ENCODE measurements at places on chromosomes 2 and 18.
A peak's percentile ranks its signal among the peaks of the same experiment; 100 is the strongest.

DNA sequence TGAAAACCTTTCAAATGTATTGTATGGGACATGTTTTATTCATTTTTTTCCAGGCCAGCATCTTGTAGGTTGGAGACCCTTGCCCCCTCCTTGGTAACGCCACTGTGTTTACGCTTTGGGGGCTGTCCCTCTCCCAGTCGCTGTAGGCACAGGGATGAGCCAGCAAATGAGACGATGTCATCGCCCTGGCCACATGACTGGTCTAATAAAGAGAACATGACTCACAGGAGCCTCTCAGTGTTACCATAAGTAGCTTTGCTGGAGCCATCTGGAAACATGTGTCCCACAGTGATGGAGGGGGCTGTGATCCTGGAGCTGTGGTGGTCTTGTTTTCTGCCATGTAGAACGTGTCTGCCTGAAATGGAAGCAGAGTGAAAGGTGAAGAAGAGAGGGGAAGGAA, 78.9 kb downstream of the CD8B2 start:
- DNase-seq: peak; percentile 45

DNA sequence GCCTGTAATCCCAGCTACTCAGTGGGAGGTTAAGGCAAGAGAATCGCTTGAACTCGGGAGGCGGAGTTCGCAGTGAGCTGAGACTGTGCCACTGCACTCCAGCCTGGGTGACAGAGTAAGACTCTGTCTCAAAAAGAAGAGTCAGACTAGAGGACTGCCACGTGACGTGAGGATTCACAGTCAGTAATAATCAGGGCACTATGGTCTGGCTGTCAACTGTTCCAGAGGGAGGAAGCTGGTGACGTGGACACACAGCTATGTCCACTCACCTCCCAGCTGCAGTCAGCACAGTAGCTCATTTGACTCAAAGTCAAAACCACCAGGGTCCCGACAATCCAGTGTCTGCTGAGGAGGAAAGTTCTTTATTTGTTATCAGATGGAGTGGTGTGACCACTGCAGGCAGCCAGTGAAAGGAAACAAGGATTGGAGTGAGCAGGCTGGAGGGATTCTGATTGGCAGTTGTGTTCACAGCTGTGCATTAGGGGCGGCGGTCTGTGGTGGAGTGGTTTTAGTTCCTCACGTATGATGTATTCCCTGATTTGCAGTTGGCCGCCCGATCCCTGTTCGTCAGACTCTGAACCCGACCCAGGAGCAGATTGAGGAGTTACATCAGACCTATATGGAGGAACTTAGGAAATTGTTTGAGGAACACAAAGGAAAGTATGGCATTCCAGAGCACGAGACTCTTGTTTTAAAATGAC, 37.9 kb downstream of the MOGAT1 start:
- peak; percentile 93 for DNase-seq

- DNase-seq: no peak
Measured at GRCh38 chr2:54364409-54364808, 91.7 kb upstream of the SPTBN1 start.

DNA sequence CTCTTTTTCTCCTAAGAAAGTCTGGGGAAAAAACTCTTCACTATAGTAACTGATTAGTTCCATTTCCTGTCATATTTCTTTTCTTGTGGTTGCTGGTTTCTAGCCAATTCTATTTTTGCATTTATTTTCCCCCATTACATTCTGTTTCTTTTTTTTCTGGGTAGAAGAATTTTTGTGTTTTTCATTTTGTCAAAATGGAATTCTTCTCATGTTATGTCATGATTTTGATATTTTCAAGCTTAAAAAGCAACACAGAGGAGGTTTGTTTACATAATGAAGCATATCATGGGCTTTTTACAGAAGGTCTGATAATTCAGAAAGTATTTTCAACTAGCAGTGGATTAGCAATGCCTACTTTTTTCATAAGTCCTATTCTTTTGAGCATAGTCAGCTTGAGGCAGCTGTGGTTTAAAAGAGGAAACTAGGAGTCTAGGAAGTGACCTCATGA, 102.0 kb downstream of the MAP2 start:
- no peak for DNase-seq

- no peak for DNase-seq
Measured at GRCh38 chr2:48572816-48573215, 42.9 kb downstream of the STON1 start.

GRCh38 chr2:165681841-165682240, 112.2 kb downstream of the GALNT3 start:
- peak; percentile 63 for DNase-seq

DNA sequence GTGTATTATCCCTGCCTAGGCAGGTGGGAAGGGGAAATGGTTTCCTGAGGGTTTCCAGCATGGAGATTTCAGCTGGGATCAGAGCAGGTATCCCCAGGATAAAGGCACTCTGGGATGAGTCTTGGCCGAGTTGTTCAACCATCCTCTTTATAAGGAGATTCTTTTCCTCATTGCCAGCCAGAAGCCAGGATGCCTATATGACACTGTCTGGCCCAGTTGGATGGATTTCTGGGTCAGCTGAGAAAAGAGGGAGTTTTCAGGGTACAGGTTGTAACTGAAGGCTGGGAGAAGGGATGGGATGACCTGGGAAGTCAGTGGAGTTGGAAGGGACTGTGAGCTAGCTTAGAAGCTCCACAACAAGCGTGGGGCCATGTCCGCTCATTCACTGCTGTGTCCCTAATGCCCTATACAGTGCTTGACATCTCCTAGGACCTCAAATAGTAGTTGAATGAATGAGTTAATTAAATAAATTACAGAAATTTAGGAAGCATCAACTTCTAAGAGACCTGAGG, 8.3 kb downstream of the RHOB start:
- no peak for DNase-seq

DNA sequence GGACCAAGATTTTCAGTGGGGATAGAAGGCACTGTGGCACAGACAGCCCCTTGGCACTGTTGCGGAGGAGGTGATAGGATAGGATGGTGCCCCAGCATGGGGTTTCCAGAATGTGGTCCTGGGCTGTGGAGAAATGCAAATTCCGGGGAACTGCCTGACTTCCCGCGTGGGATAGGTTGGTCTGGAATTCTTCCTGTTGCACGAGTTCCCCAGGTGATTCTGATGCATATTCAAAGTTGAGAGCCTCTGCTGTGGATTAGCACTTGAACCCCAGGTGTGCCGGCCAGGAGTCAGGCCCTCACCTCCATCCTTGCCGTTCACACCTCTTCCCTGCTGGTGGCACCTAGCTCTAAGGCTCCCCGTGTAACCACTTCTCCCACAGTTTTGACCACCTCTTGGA, 15.5 kb downstream of the NCK2 start:
- no peak for DNase-seq

DNA sequence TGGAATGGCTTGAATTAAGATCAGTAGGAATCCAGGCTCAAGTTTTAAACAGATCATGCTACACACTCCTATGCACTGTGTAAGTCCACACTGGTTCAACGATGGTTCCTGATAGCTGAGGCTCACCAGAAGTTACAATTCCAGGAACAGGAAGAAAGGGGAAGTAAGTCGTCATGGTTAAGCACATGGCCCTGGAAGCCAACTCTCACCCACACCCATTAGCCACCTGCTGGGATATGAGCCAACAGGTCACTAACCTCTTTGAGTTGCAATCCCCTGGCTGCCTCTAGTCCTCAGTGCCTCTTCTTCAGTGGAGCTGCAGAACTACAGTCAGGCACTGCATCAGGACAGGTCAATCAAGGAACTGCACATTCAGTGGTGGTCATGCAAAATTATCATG, 133.5 kb downstream of the TMEM182 start:
- no peak for DNase-seq

- DNase-seq: no peak
Measured at GRCh38 chr18:6273423-6273822, 141.3 kb downstream of the L3MBTL4 start.

- DNase-seq: no peak
Measured at GRCh38 chr2:53170466-53170865, 597.1 kb upstream of the CHAC2 start.

DNA sequence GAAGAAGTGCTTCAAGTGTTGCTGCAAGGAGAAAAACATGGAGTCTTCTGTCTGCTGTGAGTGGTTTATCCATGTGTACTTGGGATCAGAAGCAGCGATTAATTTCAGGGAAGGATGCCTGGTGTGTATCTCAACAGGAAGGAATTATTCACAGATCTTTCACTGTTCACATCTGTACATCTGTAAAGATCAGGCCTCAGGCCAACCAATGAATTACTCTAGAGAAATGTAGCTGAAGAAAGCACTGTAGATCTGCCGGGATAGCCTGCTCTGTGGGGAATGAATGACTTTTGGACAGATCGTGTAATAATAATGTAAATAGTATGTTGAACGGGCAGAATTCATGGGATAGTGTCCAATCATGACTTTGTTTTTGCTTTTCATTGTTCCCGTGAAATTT, 54.0 kb upstream of the SPP2 start:
- DNase-seq: peak; percentile 48

- DNase-seq: no peak
Measured at GRCh38 chr2:162252153-162252552, 8.9 kb upstream of the FAP start.

DNA sequence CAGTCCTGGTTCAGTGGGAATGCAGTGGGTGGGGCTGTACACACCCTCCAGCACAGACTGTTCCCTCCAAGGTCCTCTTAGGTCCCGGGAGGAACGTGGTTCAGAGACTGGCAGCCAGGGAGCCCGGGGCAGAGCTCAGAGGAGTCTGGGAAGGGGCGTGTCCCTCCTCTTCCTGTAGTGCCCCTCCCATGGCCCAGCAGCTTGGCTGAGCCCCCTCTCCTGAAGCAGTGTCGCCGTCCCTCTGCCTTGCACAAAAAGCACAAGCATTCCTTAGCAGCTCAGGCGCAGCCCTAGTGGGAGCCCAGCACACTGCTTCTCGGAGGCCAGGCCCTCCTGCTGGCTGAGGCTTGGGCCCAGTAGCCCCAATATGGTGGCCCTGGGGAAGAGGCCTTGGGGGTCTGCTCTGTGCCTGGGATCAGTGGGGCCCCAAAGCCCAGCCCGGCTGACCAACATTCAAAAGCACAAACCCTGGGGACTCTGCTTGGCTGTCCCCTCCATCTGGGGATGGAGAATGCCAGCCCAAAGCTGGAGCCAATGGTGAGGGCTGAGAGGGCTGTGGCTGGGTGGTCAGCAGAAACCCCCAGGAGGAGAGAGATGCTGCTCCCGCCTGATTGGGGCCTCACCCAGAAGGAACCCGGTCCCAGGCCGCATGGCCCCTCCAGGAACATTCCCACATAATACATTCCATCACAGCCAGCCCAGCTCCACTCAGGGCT, 17.5 kb upstream of the FAHD2A start:
- DNase-seq: no peak

GRCh38 chr2:167832868-167833287, 414.5 kb downstream of the STK39 start:
- DNase-seq: no peak

- no peak for DNase-seq
Measured at GRCh38 chr2:149020432-149020851, 18.1 kb upstream of the LYPD6B start.

DNA sequence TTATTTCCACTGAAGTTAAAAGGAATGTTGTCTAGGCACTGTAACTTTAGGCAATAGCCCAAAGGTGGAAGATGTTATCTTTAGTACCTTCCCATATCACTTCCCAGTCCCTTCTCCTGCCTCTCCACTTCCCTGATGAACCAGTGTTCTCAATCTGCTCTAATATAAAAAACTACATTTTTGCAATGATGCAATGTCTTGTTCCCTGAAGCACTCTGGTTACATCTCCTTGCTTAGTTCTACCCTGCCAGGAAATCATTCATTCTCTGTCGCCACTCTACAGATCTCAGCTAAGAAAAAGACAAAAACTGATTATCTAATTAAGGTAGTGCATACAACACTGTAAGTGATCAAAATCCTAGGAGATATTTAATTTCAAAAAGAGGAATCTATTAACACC, 71.3 kb downstream of the BAZ2B start:
- DNase-seq: no peak

GRCh38 chr2:3289526-3289925, 88.1 kb downstream of the EIPR1 start:
- no peak for DNase-seq

- DNase-seq: no peak
Measured at GRCh38 chr18:10020171-10020570, 106.4 kb downstream of the VAPA start.

DNA sequence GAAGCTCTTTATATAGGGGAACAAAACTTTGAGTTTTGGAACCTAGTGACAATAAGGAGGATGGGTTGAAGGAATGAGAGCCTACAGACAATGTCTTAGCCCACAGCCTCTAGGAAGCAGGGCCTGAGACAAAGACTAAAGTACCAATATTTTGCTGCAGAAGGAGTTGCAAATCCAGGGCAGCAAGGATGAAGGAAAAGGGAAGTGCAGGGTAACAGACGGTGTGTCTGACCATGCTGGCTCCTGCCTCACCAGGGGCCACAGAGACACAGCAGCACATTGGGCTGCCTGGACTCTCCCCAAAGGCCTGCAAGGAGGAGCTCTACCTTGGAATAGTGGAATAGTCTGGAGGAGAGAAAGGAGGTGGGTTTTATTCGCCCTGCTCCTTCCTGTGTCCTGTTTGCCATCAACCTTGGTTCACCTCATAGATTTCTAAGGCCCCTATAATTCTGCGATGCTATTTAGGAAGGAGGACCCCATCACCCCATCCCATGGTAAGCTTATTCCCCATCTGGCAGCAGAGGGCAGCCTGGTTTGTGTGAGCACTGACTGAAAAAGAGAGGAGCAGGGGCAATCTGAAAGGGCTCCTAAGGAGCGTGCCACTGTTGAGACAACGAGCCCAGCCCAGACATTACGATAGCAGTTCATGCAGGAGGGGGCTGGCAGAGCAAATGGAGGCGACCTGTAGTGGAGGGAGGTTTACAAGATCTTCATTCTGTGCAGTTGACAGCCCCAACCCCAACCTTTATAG, 143.4 kb downstream of the MGAT5 start:
- DNase-seq: no peak

GRCh38 chr2:138324068-138324771, 177.3 kb upstream of the SPOPL start:
- DNase-seq: no peak

DNA sequence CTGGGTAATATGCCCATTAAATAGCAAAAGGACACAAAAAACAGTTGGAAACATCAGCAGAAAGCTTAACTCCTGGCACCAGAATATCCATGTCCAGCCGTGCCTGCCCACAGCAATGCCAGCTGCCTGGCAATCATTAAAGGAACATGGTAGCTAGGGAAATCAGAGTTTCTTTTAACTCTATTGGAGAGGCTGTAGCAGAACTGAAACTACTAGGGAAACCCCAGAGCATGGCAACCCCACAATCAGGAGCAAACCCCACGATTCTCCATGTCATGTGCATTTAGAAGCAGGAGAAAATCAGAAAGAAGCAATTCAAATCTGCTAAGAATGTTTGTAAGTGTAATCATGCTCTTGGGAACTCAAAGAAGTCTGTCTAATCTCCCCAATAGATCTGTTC, 409.0 kb upstream of the SMIM21 start:
- DNase-seq: no peak

- DNase-seq: no peak
Measured at GRCh38 chr18:72692086-72692485, 147.9 kb upstream of the CBLN2 start.

GRCh38 chr2:159066541-159067156, 98.2 kb downstream of the TANC1 start:
- DNase-seq: no peak

All from femur (tissue), 1 donor.